Gastroesophageal sphincter (tissue), 4 donors: ENCODE measurements at places on chromosomes 2 and 18.

DNA sequence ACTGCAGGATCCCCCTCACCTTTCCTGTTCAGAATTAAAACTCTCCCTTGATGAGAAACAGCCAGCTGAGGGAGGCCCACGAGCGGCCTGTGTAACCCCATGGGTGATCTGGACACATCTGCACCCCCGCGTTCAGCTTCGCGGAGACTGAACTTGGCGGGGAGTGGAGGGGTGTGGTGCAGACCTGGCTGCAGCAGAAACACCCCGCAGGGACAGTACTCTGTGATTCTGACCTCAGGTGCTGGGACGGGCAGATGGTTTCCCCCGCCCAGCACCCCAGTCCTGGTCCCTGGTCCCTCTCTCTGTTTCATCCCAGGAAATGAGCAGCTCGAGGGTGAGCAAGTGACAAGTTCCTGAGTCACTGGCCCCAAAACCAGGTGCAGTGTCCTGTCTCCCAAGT, 41.2 kb downstream of the GBX2 start:
- ATAC-seq = no peak

GRCh38 chr18:58454406-58455061, 174.4 kb downstream of the ALPK2 start:
- ATAC-seq = no peak

DNA sequence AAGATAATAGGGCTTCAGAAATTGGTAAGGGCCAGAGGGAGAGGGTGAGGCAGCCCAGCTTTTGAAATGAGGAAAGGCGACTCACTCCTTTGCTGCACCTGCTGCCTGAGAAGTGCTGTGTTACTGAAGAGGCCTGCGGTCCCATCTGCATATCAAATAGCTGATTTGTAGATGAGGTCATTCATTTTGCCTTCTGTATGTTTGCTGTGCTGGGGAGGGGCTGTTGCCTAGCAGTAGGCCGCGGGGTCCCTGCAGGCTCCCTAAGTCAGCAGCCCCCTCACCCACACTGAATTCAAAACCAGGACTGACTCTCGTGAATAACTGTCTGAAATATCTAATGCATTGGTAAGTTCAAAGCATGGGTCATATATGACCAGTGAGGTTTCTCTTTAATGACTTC, 377.2 kb downstream of the SOX11 start:
- no peak for ATAC-seq

- ATAC-seq = no peak
Measured at GRCh38 chr2:151111599-151112278, 149.9 kb downstream of the RBM43 start.

- no peak for ATAC-seq
Measured at GRCh38 chr2:98388081-98388480, 41.8 kb downstream of the CNGA3 start.

- no peak for ATAC-seq
Measured at GRCh38 chr2:230181195-230181594, 38.6 kb downstream of the SP110 start.

DNA sequence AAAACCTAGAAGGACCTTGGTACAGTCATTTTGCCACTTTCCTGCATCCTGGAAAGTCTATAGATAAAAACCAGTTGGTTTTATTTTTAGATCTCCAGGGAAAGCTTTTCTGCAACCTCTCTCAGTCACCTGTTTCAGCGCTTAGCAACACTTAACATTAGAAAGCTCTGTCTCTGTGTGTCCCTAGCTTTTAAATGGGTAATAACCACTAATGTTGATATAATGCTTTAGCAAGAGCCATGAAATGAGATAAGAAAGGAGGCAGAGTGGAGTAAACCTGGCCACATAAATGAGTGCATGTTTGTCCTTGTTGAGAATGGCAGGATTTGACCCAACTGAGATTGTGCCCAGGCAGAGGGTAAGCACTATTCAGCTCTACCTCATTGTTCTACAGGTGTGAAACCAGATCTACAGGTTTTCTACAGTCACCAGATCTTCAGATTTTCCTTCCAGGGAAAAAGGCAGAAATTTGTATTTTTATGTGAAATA, 44.8 kb downstream of the MARCHF4 start:
- no peak for ATAC-seq

- ATAC-seq = no peak
Measured at GRCh38 chr2:140307532-140307931, 1527.3 kb upstream of the NXPH2 start.

DNA sequence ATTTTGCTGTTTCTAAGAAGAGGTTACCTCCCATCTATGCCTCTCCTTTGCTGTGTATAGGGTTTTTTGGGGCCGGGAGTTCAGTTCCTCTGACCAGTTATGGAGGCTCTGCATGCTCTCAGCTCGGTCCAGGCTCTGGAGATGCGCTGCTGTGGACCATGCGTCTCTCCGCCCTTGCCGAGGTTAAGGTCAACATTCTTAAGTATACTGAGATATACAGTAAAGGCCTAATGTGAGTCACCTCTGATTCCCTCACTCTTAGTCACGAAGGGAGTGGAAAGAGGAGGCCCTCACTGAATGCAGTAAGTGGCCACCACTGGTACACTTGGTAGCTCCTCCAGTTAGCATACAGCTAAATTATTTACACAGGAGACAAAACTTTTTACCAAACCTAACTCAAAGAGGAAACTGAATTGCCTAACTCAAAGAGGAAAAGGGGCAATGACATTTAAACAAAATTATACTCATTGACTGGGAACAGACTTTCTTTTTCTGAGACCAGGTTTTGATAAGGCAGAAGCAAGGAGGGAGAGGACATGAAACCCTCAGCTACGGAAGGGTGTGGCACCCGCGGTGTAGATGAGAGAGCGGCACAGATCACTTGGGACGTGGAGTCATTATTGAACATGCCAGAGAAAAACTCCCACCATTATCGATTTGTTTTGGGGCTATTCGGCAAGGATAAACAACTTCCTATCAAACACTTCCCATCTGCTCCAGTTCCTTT, 98.7 kb downstream of the COPS8 start:
- no peak for ATAC-seq

- no peak for ATAC-seq
Measured at GRCh38 chr2:234483568-234484251, 13.2 kb downstream of the ARL4C start.

GRCh38 chr18:55866886-55867285, 278.9 kb upstream of the TCF4 start:
- no peak for ATAC-seq

DNA sequence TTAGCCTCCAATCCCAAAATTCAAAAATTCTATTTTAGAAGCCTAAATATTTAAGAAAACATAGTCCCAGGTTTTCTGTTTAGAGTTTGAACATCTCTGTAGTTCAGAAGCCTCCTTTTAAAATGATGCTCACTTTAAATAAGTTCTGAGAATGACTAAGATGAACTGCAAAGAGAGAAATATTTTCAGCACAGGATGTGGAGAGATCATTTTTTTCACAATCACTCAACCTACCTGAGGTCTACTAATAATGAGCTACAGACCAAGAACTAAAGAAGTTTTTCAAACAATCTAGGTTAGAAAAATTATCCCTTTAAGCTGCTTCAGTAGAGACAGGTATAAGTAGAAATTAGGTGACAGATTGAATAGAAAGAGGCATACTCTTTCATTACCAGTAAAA, 185.1 kb upstream of the CYP26B1 start:
- no peak for ATAC-seq

GRCh38 chr2:232523402-232523681, 2.6 kb upstream of the CHRND start:
- no peak for ATAC-seq

GRCh38 chr18:27685807-27686412, 491.0 kb downstream of the CDH2 start:
- ATAC-seq = no peak

DNA sequence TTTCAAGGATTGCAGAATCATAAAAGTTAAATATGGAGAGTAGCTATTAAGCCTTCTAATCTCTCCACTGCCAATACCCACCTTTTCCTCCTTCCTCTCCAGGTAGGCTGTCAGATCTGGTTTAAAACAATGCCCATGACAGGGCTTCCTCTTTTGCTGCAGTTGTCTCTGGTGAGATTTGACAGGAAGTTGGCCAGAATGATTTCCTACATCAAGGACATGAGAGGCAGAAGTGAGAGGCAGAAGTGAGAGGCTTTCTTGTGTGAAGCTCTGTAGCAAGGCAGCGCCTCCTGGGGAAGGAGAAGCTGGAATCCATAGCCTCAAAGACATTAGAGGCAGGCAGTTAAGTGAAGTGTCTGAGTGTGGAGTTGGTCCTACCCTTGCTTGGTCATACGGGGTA, 385.7 kb downstream of the HRH4 start:
- ATAC-seq = no peak

DNA sequence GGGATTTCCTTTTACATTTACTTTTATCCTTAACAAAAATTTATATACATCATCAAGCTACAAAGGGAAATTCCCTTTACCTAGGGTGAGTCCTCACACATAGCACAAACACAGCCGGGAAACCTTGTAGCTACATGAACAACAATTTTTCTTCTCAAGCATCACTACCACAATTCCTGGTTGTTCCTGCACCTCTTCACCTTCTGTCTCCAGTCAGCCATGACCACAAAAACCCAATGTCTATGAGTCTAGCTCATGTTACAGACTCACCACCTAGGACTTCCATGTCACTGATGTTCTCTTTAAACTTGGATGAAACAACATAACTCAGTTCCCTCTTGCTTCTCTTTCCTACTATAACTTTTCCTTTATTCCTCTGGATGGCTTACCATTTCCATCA, 460.4 kb downstream of the MBD2 start:
- no peak for ATAC-seq

DNA sequence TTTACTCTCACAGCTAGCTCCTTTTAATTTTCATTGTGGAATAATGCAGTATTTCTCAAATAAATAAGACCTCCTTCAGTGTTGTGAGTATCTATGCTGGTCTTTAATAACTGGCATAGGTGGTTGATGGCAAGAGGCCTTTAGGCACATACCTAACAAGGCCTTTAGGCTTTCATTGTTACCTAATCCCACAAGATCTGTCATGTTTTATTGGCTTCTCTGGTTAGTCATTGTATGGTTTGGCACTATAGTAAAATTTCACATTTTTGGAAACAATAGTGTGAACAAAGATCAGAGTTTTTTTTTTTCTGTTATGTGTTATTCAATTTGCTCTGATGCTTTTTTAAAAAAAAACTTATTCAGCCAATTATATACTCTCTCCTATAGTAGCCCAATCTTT, 89.8 kb upstream of the NEUROD1 start:
- ATAC-seq = no peak

GRCh38 chr18:7116792-7117389, 706 bp downstream of the LAMA1 start:
- no peak for ATAC-seq

- ATAC-seq = peak; percentile 66
Measured at GRCh38 chr2:43024515-43025011, 201.8 kb downstream of the ZFP36L2 start.

DNA sequence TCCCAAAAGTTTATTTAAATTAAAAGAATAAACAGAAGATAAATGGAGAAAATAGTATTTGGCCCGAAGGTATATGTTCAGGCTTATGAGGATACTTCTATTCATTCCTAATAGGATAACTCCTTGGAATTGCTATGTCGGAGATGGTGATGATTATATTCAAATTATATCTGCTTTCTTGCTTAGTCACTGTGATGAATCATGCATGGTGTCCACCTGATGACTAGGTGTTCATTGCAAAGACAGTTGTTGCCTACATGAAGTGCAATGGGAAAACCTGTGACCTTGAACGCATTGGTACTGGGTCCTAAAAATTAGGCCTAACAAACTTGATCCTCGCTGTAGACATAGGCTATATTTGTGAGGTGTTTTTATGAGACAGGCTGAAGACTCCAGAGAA, 617.3 kb upstream of the ZEB2 start:
- ATAC-seq = no peak

- no peak for ATAC-seq
Measured at GRCh38 chr2:206408323-206409320, 34.7 kb upstream of the ADAM23 start.

- peak; percentile 87 for ATAC-seq
Measured at GRCh38 chr2:234335661-234336228, 161.1 kb downstream of the ARL4C start.

DNA sequence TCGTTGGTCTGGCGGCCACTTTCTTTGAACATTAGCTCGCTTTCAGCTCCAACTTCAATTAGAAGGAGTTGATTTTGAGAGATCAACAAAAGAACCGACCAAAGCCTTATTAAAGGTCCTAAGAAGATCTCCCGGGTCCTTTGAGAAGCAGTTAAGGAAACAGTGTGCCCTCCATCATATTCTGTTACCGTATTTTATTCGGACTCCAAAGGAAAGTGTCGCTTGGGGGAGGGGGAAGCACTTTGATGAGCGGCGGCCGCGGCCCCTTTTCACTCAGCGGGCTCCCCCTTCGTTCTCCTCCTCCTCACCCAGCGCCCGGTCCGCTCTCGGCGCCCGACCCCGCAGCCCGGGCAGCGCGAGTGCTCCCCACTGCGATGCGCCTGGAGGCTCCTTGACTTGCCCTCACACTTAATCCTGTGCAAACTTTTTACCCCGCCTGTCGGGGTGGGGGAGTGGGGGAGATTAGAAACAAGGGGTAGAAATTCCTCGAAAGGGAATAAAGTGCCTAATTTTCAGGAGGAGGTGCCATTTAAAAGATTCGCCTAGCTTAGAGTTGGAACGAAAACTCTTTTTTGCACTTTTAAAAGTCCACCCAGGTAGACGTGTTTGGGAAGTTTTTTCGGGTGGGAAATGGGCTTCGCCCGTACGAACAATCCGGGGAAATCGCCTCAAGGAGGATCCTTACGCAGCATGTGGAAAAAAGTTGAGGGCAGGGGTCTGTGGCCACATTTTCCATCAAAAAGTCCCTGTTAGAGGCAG, 1.2 kb upstream of the OTX1 start:
- ATAC-seq = no peak

- ATAC-seq = no peak
Measured at GRCh38 chr18:56913941-56914340, 232.9 kb upstream of the BOD1L2 start.
